ENCODE measurements at places on chromosomes 11 and 22.

DNA sequence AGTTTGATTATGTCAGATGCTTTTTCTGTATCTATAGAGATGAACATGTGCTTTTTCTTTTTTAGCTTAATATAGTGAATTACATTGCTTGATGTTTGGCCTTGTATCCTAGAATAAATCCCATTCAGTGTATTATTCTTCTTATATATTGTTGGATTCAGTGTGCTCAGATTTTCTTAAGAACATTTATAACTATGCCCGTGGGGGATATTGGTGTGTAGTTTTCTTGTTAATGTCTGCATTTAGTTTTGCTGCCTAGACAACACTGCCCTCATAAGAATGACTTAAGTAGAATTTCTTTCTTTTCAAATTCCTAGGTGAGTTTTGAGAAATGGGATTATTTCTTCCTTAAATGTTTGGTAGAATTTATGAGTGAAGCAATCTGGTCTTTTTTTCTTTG is 98.5 kb downstream of the TMEM135 start:
- DNase-seq, result no peak

- no peak for DNase-seq
Observed at GRCh38 chr11:123330471-123330870, 99.6 kb upstream of the GRAMD1B start.

DNA sequence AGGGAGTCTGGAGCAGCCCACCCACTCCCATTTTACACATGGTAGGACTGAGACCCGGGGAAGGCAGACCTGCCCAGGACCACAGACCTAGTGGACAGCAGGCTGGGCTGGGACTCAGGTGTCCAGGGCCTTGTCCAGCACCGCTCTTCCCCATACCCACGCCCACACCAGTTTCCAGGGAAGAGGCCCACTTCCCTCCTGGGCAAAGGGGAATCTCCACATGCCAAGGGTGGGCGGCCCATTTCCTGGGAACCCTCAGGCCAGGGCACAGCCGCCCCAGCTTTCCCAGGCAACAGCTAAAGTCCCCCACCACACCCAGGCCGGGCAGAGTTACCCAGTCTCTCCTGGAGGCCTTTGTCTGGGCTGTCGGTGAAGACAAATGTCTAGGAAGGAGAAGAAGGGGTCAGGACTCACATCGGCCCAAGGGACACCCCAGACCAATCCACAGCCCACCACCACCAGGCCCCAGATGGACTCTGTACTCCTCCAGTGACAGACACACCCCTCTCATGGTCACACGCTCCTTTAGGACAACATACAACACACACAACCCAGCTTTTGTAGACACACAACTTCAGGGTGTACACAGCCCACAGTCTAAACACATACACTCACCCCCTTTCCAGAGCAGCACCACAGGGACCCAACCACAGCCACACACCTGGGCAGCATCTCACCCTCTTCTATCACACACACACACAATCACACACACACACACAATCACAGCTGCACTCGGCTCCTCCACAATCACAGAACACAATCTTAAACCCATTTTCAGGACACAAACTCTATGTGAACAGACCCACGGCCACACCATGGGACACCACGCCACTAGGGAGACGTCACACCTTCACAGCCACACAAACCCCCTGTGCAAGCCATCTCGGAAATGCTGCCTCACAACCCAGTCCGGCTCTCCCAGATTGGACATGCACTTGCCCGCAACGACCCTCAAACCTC is 5.5 kb downstream of the MFNG start:
- no peak for DNase-seq

- DNase-seq, result peak; percentile 41
Observed at GRCh38 chr22:26170795-26171580, 1.7 kb downstream of the SEZ6L start.

- DNase-seq, result no peak
Observed at GRCh38 chr11:72584939-72585597, 89.2 kb downstream of the PDE2A start.

DNA sequence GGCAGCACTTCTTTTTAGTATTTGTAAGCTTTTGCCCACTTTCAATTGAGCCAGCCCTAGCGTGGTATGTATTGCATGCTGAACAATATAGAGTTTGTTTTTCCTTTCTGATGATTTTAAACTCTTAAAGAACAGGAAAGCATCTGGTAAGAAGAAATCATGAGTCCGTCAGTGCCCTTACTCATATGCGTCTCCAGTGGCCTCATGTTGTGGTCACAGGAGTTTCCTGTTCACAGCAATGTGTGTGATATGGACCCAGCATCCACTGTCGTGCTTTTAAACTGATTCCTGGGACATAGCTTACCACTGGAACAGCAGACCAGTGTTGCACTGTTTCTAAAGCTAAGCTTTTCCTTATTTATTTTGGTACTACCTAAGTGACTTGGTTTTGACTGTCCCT is 40.1 kb downstream of the BID start:
- no peak for DNase-seq

DNA sequence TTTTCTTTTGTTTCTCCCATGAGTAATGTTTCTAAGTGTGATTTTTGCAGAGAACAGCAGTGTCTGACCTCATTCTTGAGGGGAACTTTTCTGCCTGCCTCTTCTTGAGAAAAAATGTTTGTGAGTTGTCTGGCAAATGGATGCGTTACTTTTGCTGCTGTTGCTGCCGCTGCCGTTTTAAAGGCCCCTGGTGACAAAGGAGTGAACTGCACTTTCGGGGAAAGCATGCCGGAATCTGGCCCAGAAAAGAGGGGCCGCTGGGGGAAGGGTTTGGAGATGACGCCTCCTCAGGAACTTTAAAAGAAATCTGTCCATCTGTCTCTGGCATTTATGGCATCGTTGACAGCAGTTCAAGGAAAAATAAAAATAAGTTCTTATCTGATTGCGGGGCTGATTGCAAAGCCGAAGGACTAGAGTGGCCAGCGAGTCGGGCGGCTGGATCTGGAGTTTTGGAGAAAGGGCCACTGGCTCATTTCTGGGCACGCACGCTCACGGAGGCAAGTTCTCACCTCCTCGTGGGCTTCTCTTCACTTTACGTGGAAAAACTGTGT is 16.5 kb downstream of the ZBTB16 start:
- peak; percentile 89 for DNase-seq

DNA sequence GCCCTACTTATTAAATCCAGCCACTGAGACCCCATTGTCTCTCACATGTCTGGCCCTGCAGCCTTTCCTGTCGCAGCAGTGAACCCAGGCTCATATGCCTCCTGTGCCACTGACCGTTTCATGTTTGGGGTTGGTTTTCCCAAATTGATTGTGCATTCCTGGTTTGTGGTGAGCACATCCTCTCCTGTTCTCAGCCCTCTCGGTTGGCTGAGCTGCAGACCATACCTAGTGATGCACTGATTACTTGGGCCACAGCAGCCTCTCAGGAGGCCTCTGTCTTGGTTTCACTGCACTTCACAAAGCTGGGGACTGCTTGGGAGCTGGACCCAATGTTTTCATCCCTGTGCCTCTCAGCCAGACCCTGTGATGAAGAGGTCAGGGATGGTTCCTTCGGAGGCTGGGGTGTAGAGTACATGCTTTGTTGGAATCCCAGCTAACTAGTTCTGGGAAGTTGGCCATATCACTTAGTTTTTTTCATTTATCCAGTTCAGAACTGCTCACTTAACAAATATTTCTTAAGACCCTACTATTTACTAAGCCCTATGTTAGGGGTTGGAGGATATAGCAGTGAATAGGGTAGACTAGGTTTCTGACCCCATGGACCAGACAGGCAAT is 30.9 kb downstream of the PARVA start:
- DNase-seq, result no peak

GRCh38 chr11:61702701-61703312 is 22.6 kb downstream of the DAGLA start:
- DNase-seq, result no peak

DNA sequence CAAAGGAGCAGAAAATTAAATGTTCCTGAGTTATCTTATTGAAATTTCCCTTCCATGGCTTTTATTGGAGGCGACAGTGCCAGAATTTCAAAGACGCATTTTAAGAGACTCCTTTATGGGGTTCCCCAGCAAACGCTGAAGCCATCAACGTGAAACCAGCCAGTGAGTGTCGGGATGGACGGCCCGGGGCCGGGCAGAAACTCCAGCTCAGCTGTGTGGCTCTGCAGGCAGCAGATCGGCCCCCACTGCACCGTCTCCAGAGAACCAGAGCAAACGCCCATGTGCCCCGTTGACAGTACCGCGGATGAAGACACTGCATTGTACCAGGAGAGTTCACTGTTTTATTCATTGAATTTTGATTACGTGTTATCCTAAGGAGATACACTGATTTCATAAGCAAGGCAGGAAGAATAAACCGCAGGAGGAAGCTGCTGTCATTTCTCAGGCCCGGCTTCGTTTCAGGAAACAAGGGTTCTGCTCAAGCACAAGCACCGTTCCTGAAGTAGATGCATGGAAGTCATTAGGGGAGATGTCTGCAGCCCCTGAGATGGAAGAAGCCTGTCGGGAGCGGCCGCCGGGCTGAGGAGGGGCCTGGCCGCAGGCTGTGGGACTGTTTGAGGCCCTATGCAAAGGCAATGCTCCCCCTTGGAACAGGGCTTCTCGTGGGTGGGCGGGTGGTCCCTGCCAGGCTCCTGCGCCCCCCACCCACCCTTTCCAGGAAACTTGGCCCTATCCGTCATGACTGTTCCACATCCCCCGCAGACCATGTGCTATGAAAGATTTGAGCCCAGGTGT is 639.7 kb downstream of the TBC1D22A start:
- no peak for DNase-seq

- no peak for DNase-seq
Observed at GRCh38 chr22:48580481-48580970, 1247.1 kb downstream of the BRD1 start.

GRCh38 chr11:25536289-25536688 is 795.6 kb upstream of the ANO3 start:
- no peak for DNase-seq

DNA sequence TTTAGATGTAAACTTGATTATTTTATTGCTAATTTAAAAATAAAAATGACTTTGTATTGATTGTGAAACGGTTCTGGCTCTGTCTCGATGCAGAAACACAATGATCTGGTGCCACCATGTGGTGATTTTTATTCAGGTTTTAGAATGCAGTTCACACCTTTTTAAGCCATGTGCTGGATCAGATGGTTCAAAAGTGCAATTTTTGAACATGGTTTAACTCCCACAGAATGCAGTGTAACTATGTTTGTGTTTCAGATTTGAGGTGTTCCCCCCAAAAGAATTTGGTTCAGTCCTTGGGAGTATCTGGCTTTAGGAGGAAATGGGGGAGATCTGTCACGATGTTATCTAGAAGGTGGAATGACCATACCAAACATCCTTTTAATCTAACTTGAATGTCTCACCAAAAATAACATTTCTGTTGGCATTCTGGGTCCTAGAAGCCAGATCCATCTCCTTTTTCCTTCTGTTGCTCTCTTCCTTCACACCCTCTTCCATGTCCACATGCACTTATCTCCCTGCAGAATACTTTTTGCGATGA is 7.9 kb downstream of the MRPL16 start:
- peak; percentile 76 for DNase-seq

- DNase-seq, result no peak
Observed at GRCh38 chr11:76047766-76048165, 158.5 kb downstream of the WNT11 start.

GRCh38 chr11:45180848-45181192 is 34.4 kb downstream of the PRDM11 start:
- DNase-seq, result peak; percentile 79

DNA sequence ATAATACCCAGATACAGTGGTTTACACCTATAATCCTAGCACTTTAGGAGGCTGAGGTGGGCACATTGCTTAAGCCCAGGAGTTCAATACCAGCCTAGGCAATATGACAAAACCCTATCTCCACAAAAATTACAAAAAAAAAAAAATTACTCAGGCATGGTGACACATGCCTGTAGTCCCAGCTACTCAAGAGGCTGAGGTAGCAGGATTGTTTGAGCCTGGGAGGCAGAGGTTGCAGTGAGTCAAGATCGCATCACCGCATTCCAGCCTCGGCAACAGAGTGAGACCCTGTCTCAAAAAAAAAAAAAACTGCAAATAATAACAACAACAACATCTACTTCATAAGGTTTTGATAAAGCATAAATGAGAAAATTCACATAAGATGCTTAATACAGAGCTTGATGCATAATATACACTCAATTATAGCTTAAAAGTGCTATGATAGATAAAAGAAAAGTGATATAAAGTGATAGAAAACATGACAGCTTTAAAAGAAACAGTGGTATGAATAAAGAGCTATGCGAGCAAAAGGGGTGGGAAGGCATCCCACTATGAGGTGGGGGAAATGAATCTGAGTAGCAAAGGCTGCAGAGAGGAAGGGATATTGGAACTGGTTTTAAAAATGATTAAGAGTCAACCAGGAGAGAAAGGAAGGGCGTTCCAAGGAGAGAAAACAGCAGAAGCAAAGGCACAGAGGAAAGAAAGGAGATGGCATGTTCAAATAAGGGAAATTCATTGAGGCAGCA is 197.6 kb downstream of the KIF18A start:
- no peak for DNase-seq

DNA sequence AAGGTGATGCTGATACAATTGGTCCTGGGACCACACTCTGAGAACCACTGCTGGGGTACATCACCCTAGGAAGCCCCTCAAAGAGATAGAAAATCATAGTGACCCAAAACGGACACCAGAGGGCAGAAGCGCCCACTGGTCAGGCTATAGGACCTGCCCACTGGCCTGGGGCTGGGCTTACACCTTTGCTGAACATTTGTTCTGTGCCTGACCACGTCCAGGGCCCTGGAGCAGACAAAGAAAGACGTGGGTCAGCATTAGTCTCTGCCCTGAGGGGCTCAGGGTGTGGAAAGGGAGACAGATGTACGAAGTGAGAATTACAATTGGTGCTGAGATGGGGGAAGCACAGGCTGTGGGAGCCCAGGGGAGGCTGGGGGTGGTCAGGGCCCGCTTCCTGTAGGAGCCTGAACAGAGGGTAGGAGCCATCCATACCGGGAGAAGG is 14.4 kb upstream of the SERPINH1 start:
- DNase-seq, result peak; percentile 85

GRCh38 chr22:28802595-28803123 is 2.3 kb upstream of the XBP1 start:
- no peak for DNase-seq

DNA sequence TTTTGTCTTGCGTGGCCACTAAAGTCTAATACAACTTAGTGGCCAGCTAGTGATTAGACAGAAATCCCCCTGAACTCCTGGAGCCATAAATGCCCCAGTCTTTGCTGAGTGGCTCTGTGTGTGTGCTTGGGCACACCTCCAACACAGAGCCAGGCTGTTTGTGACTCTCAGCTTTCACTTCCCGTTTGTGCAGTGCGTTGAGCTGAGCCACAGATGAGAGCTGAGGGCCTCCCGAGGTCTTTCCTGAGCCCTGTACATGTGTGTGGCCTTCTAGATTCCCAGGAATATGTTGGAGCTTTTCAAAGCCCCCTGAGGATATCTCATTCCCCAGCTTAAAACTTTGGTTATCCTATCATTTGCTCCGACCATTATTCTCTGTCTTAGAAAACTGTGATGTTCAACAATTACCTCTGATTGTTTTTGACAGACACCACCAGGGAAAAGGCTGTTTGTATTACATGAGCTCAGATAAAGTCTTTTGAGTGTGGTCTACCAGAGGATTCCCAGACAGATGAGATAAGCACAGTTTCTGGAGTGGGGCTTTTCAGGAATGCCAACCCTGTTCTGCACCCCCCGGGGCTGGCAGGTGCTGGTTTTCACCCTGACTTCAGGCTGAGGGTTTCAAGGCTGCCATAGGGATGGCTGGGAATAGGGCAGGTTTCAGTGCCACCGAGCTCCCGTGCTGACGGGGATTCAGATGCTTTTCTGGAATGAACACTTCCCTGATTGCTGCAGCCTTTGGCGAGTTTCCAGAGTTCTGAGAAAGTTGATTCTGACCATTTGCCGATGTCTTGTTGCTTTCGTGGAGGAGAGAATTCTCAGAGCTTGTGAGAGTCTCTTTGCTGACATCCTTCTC is 23.8 kb downstream of the IGHMBP2 start:
- peak; percentile 86 for DNase-seq

Measured in lung (tissue), 17 donors.